NCI-H1694 treated with DMSO at 0.1 percent for 48 hours (cell line): ENCODE measurements at places on chromosomes 3 and 15.

DNA sequence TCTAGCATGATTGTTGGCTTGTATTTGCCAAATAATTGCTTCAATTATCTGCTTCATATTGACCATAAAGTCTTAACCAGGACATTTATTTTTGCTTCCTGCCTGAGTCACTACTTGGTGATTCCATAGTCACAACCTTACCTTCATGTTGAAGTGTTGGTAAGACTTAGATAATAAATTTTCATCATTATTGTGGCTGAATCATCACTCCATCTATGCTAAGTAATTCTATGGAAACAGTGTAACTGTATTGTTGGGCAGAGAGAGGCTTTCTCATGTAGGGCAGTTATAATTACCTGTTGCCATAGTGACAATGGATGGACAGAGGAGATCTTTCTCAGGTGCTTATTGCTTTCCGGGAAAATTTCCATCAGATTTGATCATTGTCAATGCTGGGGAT lies 330.7 kb upstream of the LRRC3B start:
- no peak for DNase-seq

DNA sequence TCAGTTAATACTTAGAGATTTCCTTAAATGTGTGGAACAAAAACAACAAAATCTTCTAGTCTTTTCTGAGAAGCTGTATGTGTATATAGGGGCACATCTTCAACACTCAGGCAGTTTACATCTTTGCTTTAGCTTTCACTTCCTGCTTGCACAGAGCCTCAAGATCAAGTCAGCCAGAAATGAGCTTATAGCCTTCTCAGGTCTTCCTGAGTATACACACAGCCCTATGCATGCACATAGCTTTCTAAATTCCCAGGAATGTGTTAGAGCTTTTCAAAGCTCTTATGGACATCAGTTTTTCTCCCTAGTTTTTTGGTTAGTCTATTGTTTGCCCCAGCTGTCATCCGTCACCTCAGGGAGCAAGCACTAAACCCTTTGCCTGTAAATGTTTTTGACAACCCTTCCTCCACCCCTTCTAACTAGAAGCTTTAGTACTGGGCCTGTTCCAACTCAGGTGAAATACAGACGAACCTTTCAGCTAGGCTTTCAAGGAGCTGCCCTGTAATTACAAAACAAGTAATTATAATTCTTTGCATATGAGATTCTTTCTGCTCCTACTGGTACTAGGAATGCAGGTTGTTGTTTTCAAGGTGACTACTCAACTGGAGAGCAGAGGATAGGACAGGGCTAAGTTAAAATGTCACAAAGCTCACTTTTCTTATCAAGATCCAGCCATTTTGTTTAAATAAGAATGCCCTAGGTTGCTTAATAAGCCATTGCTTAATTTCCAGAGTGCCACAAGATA lies 22.6 kb upstream of the MTMR10 start:
- DNase-seq = no peak

DNA sequence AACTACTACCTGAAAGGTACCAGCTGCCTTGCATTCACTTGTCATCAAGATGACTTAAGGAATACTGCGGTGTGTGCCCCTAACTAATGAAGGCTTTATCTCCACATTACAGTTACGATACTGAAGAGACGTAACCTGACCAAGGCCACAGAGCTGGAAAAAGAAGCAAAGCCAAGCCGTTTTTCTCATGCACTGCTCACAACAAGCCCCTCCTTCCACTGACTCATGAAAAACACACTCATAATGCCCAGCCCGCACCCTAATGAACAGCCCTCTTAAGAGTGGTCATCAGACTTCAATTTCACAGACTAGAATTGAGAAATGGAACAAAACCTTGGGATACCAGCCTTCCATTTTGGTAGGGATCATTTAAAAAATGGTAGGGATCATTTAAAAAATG lies 11.6 kb downstream of the PSMD6 start:
- no peak for DNase-seq

- no peak for DNase-seq
Measured at GRCh38 chr15:51335538-51336410, 2.6 kb downstream of the CYP19A1 start.

DNA sequence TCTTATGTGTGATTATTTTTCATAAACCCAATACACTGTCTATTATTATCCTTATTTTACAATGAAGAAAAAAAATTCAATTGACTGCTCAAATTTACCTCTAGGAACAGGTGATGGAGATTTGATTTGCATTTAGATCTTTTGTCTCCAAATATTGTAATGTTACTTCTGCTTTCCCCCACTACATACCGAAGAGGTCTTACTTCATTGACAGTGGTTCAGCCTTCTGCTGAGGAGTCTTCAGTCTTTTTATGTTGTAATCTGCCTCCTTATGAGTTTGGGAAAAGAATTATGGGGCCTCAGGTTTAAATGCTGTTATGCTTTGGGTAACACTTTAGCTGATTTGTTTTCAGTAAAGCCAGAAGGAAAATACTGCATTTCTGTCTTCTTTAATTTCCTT lies 199.5 kb downstream of the LPP start:
- DNase-seq = no peak

GRCh38 chr3:108527109-108527508 lies 16.7 kb upstream of the MYH15 start:
- DNase-seq = no peak

DNA sequence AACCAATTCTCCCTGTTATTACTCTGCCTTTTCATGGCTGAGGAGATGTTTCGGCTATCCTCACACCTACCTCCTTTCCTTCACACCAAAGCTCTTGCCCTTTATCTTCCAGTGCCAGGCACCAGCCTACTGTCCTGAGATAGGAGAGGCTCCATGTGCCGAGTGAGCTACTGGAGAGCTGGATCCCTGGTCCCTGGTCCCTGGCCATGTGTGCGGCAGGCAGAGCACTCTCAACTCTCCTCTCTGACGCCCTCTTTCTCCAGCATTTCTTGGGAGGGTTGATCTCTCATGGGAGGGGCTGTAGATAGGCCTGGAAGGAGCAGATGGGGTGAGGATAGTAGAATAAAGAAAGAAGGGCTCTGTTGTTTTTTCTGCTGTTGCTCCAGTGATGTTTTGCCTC lies 277.1 kb upstream of the UMPS start:
- DNase-seq = no peak

DNA sequence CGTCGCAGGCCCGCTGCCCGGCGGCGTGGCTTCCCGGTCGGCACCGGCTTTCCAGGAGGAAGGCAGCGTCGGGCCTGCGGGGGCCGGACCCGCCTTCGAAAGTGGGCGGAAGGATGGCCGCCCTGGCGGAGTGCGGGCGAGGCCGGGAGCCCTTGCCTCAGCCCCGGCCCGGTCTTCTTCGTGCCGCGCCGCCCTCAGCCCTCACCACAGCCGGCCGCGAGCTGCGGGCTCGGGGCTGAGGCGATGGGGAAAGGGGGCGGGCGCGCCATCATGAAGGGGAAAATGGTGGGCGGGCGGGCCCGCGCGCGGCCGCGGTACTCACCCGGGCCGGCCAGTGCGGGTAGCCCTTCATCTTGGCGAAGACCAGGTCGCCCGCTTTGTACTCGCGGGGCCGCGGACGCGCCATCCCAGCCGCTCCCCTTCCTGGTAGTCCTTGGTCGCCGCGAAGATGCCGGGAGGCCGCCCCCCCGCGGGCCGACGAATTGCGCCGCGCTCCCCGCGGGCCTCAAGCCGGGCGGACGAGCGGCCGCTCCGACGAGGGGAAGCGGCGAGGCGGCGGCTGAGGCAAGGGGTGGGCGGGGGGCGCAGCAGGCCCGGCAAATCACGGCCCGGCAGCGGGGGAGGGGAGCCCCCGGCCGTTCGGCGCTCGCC lies 489 bp downstream of the HDGFL3 start:
- no peak for DNase-seq
